Fibroblast of skin of left biceps (primary cell): ENCODE measurements at places on chromosomes 16 and 17.

DNA sequence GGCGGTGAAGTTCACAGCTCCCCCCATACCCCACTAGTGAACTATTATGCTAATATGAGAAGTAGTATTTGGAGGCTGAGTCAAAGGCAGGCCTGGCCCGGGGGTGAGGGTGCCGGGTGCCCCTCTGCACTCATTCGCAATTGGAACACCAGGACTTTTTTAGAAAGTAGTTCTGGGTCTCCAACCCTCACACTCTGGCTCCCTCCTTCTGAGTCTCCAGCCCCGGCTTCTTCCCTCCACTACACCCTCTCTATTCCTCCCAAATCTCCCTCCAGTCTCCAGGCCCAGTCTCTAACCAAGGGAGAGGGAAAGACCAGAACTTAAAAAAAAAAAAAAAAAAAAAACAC, 11.3 kb upstream of the HOXB2 start:
- DNase-seq, result no peak

DNA sequence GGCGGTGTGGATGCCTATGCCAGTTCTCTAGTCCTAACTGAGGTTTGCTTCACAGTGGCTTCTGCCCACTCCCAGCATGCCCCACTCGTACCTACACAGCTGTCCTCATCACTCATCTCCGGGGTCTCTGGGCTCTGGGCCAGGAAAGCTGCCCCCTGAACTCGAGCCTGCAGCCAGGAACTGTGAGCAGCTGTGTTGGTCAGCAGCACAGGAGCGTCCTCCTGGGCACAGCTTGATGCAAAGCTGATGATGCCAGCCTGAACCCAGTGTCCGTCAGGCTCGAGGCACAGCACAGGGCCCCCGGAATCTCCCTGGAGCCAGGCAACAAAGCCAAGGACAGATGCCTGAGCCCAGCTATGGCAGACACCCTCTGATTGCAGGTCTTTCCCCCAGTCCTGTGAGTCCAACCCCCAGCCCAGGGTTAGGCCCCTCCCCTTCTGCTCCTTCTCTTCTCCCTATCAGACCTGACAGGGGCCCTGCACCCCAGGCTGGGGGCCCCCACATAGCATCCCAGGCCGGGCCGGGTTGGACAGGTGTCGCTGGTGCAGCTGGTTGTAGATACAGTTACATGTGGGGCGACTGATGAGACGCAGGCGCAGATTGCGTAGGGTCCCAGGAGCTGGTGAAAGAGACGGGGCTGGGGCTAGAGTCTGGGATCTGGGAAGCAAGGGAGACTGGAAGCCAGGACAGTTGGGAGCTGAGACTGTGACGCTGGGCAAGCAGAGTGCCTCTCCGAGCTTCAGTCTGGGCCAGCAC, 2.7 kb downstream of the PRSS53 start:
- no peak for DNase-seq

GRCh38 chr16:84562174-84562815, 55.6 kb downstream of the COTL1 start:
- no peak for DNase-seq

GRCh38 chr17:2337544-2338314, 428 bp downstream of the SGSM2 start:
- DNase-seq, result no peak

GRCh38 chr17:10169290-10169689, 29.1 kb downstream of the GAS7 start:
- no peak for DNase-seq

DNA sequence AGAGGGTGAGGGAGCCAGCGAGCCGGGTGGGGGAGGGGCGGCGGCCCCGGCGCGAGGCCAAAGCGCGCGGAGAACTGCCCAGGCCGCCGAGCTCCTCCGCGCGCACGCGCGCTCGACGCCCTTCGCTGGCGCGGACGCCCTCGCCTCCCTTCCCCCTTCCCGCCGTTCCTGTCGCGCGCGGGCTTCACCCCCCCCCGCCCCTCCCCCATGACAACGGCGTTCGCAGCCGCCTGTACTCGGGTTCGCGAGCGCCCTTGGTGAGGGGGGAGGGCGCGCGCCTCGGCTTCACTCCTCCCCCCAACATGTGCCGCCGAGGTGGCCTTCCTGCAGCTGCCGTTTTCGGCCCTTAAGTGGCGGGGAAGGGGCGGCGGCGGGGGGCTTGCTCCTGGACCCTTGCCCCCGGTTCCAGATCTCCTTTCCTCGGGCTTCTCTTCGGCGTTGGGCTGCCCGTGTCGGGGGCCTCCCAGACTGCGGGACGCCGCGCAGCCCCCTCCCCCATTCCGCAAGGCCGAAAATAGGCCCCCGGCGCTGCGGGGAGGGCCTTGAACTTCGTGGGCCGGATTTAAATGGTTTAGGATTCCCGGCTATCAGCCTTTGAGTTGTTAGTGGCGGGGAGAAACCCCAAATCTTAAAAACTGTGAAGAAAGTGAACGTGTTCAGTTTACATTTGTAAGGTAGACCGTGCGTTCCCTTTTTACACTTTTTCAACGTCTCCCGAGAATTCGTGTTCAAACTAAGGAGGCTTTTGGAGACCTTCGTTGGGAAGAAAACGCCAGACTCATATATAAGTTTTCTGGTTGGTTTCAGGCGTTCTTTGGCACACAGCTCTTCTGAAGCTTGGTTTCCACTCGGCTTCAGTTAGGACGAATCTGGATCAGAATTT, 653 bp downstream of the SRRM2 start:
- DNase-seq, result peak; percentile 44

DNA sequence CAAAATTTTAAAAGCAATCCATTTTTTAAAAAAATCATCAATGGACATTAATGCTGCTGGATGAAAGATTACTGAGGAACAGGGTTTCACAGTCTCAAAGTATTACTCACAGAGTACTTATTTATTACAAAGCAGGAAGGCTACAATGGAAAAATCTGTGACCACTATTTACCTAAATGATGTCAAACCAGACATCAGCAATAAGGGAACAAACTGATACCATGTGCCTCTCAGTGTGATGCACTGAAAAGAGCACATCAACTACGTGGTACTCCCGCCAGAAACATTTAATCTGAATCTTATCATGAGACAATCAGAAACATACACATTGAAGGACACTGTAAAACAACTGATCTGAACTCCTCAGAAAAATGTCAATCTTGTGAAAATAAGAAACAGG, 124.2 kb downstream of the PARN start:
- no peak for DNase-seq

GRCh38 chr16:67277999-67278772, 1.1 kb upstream of the PLEKHG4 start:
- DNase-seq, result no peak

- DNase-seq, result no peak
Measured at GRCh38 chr16:59236804-59237458, 502.8 kb upstream of the GOT2 start.

DNA sequence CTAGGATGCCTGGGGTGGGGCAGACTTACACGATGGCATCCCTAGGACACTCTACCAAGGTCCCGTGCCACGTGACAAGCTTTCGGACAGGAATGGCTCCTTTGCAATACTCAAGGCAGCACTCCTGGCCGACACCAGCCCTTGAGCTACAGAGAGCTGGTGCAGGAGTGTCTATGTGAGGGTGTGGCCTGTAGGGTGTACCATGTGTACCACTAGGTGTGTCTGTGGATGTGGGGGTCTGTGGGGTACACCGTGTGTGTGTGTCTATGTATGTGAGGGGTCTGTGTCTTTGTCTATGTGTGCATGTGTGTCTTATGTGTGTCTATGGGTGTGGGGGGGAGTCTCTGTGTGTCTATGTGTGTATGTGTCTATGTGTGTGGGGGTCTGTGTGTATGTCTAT, 1.9 kb upstream of the TLE7 start:
- no peak for DNase-seq

- peak; percentile 35 for DNase-seq
Measured at GRCh38 chr16:48963306-48963705, 318.3 kb downstream of the CBLN1 start.

- no peak for DNase-seq
Measured at GRCh38 chr17:17401271-17401781, 75.5 kb upstream of the MED9 start.

DNA sequence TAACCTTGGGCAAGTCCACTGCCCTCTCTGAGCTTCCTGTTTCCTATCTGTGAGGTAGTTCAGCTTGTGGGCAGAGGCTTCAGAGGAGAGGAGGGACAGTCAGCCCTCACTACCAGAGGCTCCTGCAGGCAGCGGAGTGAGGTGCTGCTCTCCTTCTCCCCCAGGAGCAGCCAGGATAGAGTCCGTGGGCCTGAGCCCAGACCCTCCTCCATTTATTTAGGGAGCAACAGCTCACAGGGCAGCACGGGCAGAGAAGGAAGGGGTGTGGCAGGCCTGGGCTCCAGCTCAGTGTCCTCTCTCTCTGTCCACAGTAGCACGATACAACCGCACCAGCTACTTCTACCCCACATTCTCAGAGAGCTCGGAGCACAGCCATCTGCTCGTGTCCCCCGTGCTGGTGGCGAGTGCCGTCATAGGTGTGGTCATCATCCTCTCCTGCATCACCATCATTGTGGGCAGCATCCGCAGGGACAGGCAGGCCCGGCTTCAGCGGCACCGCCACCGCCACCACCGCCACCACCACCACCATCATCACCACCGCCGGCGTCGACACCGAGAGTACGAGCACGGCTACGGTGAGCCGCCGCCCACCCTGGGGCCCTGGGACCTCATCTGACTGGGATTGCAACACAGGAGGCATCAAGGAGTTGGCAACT, 42.3 kb downstream of the BEAN1 start:
- DNase-seq, result no peak

DNA sequence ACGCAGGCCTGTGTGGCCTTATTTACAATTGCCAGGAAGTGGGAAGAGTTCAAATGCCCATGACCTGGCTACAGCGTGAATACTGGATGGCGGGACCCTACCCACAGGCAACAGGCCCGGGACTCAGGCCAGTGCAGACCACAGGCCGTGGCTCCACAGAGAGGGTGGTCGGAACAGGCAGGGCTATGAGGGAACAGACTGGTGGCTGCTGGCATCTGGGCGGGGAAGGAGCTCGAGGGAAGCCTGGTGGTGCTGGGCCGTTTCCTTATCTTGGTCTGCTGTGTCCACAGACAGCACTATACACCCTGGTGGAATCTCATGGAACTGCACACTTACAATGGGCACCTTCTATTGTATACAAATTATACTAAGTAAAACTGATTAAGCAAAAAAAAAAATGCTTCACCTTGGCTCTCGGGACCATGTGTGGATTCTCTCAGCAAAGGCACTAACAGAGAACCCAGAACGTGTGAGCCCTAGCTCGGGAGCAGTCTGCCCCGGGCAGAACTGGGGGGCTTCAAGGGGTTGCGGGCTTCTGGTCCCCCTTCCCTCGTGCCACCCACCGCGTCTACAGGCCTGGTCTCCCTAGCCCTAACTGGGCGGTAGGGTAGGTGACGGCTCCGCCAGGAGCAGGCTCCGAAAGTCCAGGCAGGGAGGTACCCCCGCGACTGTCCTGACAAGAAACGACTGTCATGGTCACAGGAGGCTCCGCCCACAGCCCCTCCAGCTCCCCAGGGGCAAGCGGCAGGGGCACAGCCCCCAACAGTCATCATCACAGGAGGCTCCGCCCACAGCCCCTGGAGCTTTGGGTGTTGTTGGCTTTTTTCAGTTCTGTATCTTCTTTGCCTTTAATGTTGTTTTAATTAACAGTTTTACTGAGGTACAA, 21.8 kb downstream of the CEP131 start:
- DNase-seq, result peak; percentile 14

DNA sequence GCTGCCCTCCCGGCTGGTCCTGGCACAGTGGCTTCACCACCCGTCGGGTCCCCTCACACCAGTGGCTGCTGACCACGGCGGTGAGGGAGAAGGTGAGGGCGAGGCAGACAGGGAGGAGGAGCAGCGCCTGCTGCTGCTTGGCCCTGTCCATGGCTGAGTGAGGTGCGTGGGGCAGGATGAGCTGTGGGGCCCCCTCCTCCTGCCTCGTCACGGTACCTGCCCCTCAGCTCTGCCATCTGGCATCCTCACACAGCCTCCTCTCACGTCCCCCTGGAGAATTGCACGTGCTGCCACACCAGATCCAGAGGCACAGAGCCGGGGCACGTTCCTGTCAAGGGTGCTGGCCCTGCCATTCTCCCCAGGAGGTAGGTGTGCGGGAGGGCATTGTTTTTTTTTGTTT, at the start of gene GSG1L2:
Gene GSG1L2, minus strand, starts transcription at position 159 of the 400 bp plus-strand sequence. Its CDS starts 8 bp downstream, at position 151.
- DNase-seq, result no peak

DNA sequence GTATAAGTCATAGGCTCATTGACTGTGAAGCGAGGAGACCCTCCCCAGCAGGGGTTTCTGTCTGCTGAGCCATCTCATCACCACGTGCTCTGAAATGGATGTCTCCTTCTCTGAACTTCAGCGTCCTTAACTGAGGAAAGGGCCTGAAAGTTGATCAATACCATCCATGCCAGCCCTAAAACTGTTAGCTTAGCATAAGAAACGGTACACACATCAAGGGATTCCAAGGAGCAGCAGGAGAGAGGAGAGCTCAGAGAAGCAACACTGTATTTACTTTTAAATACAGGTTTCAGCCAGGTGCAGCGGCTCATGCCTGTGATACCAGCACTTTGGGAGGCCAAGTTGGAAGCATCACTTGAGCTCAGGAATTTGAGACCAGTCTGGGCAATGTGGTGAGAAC, 248.9 kb upstream of the TNRC6C start:
- no peak for DNase-seq

GRCh38 chr17:45414990-45415881, 17.4 kb downstream of the ARHGAP27 start:
- DNase-seq, result no peak

DNA sequence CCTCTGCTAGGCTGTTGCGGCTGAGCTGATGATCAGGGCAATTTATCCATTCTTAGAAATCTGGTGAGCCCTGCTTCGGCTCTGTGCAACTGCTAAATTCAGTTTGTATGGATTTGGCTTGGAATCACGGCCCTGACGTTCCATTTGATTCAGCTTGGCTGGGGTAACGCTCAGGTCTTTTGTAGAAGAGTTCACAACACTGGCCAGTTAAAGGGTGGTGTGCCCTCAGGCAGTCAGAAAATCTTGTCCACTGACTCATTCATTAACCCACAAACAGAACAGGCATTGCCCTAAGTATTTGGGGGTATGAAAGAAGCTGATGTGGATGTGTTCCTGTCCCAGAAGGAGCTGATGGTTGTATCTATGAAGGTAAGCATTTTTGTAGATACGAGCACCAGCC, 53.9 kb downstream of the GNAO1 start:
- DNase-seq, result no peak

- DNase-seq, result no peak
Measured at GRCh38 chr17:67053438-67054000, 9.2 kb downstream of the CACNG1 start.

- DNase-seq, result no peak
Measured at GRCh38 chr16:66020046-66020445, 346.4 kb upstream of the CDH5 start.

DNA sequence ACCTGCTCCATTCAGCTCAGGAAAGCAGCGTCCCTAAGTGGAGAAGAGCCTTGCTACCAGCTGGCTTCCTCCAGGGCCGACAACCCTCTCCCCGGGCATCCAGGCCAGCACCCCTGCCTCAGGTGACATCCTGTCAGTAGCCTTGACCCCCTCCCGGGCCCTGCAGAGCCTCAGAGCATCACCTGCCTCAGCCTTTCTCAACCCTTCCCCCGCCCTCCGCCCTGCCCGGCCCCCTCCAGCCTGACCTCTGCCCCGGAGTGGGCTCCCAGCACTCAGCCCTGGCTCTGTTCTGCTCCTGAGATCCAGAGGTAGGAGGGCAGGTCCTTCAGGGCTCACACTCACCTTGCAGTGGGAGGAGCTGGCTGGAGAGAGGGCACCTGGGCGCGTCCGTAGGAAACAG, 73.8 kb upstream of the METRNL start:
- DNase-seq, result no peak
